ENCODE measurements at places on chromosomes 6 and 20.

- no peak for DNase-seq
Measured at GRCh38 chr6:138026342-138026741, 80.9 kb downstream of the PERP start.

DNA sequence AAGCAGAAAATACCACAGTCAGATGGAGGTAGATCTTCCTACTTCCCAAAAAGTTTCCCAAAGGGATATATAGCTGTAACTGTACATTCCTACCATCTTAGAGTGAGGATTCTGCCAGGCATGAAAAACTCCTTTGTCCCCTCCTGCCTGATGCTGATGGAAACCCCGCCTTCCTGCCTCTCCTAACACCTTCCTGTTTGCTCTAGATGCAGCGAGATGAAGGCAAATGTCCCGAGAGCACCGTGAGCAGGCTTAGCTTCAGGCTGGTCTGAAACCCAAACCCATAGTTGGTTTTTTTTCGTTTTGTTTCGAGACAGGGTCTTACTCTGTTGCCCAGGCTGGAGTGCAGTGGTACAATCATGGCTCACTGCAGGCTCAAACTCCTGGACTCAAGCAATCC, 55.6 kb downstream of the MYB start:
- DNase-seq, result no peak

- no peak for DNase-seq
Measured at GRCh38 chr6:11389977-11390376, 147.6 kb upstream of the TMEM170B start.

DNA sequence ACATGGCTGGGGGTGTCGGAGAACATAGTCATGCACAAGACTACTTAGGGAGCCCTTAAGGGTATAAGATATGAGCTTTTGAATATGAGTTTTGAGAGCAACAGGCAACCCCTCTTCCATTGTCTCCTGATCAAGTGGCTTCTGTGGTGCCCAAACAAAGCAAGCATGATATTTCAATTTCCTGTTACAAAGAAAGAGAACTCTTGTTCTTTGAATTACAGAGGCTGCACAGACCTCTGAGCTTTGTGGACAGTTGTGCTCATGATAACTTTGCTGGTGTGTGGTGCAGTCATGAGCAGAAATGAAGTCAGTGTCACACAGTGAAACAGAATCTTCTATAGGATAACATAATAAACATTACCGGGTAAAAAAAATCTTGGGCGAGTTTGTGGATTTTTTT, 66.8 kb upstream of the THEMIS start:
- DNase-seq, result no peak

DNA sequence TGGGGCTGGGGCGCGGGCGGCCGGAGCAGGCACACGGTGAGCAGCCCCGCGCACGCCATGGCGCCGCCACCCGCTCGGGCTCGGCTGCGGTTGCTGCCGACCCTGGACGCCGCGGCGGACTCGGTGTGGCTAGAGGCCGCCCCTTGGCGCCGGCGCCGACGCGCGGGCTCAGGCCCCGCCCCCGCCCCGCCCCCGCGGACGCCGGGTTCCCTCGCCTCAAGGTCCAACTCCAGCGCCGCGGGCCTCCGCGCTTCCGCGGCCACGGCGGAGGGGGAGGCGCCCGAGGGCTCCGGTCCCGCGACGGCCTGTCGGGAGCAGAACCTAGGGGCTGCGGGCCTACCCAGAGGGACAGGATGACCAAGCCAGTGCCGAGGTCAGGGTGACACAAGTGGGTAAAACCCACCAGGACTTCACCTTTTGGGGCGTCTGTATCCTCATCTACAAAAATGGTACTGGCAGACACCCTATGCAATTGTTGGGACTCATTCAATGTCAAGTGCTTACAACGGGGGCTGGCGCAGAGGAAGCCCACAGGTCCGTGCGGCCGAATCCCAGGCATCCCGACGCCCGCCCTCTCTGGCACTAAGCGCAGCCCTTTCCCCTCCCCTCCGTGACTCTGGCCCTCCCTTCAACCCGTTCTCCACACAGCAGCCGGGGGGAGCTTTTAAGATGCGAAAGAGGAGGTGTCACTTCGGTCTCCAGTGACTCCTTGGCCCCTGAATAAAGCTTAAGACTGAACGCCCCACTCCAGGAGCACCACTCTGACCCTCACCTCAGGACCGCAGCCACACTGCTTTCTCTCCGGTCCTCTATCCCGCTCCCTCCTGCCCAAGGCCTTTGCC, at the start of gene NECAB3:
Gene NECAB3 (minus strand): TSS at position 135 of the 842 bp plus-strand sequence. CDS start 76 bp downstream, at position 59.
- DNase-seq, result no peak

GRCh38 chr20:43284486-43284885, 94.8 kb upstream of the PTPRT start:
- no peak for DNase-seq
